ENCODE measurements at places on chromosomes 12 and 14.

DNA sequence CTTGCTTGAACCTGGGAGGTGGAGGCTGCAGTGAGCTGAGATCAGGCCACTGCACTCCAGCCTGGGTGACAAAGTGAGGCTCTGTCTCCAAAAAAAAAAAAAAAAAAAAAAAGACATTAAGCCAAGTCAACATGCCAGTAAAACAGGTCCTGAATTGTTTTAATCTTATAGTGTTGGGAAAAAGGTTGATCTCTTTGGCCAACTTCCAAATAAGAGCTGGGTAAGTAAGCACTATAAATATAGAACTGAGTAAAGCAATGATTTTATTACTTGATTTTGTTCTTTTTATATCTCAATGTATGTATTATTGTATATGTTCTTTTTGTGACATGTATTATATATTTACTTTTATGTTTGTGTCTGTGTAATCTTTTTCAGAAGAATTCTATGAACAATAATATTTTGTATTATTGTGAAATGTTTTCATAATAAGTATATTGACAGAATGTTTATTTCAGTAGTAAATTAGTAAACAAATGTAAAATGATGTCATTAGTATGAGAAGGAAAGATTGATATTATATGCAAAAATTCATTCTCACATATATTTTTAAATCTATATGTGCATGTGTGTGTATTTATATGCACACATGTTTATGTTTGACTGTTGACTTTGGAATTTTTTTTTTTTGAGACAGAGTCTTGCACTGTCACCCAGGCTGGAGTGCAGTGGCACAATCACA, 9.6 kb upstream of the AKAP6 start:
- DNase-seq, result no peak
- no peak overlapping the region for H3K4me3 ChIP-seq
- no peaks in the 10 kb centered on the region for H3K36me3 ChIP-seq
- H3K4me1 ChIP-seq, result no peaks in the 10 kb centered on the region
- no peaks in the 10 kb centered on the region for H3K27me3 ChIP-seq

- no peaks in the 10 kb centered on the region for H3K27me3 ChIP-seq
- H3K4me3 ChIP-seq, result peak overlapping the region; percentile 12
- DNase-seq, result no peak
- peak overlapping the region; percentile 59 for H3K27ac ChIP-seq
- peaks cover 42% of the 10 kb centered on the region for H3K4me1 ChIP-seq
Observed at GRCh38 chr14:39446131-39446744, 14.0 kb upstream of the FBXO33 start.

GRCh38 chr12:10668526-10668925, 5.3 kb downstream of the STYK1 start:
- peak overlapping the region; percentile 84 for H3K4me3 ChIP-seq
- DNase-seq, result no peak
- peaks cover 44% of the 10 kb centered on the region for H3K27me3 ChIP-seq
- H3K27ac ChIP-seq, result no peak overlapping the region
- peaks cover 22% of the 10 kb centered on the region for H3K4me1 ChIP-seq

DNA sequence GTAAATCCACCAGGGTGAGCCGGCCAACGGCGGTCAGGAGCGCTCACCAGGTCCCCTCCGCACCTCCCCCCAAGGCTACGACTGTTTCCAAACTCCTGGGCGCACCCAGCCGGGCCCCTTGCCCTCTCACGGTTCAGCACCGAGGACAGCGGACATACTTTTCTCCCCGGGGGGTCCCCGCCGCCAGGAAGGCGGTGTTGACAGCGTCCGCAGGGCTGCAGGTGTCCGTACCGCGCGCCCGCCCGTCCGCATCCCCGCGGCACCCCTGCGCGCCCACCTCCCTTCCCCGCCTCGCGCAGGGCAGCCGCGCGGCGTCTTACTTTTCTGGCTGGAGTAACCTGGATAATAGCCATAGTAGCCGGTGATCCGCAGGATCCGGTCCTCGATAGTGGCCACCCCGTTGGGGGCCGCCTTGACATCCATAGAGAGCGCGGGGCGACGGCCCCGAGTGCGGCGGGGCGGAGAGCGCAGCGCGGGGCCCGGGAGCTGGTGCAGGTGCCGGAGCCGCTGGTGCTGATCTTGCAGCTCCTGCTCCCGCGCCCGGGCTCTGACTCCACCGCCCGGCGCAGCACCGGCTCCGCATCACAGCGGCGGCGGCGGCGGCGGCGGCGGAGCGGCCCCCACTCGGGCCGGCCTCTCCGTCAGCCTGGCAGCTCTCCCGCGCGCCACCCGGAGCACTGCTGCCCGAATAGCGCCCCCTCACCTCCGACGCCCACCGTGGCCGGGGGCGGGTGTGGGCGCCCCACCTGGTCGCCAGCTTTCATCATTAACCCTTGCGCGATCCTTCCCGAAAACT, at the start of gene SLC35F4:
Gene SLC35F4 (minus strand): TSS at position 690 of the 796 bp plus-strand sequence.
- no peaks in the 10 kb centered on the region for H3K4me1 ChIP-seq
- H3K36me3 ChIP-seq, result no peaks in the 10 kb centered on the region
- DNase-seq, result no peak
- H3K27ac ChIP-seq, result no peak within 1 kb of the TSS
- H3K27me3 ChIP-seq, result no peaks in the 10 kb centered on the region

- no peak overlapping the region for H3K4me3 ChIP-seq
- no peaks in the 10 kb centered on the region for H3K36me3 ChIP-seq
- H3K27me3 ChIP-seq, result no peaks in the 10 kb centered on the region
- DNase-seq, result no peak
Observed at GRCh38 chr12:88552610-88553079, 27.6 kb downstream of the KITLG start.

DNA sequence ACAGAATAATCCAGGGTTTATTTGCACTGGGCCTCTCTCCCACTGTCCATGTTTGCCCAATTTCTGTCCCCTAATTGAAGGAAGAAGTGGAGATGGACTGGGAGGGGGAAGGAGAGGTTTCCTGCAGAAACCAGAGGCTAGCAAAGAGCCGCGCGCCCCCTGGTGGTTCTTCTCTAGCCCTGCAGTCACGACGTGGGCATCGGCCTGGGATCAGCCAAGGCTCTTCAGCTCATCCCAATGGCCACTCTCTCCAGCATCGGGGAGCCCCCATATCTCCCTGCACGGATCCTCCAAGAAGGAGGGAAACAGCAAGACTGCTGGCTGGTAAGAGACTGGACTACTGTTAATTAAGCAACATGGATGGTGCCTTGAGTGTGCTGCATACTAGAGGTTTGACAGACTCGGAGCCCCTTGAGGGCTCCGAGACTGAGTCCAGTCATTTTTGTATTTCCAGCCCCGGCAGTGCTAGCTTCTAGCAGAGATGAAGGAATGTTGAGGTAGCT, 18.7 kb downstream of the ZBTB39 start:
- DNase-seq, result peak; percentile 78
- H3K4me3 ChIP-seq, result no peak overlapping the region
- H3K27ac ChIP-seq, result no peak overlapping the region
- H3K4me1 ChIP-seq, result peaks cover 21% of the 10 kb centered on the region
- no peaks in the 10 kb centered on the region for H3K36me3 ChIP-seq

Data from activated T-cell treated with anti-CD3 and anti-CD28 coated beads, Interleukin-2, amount 50 U/mL, for 72 hours (primary cell).